ENCODE measurements at places on chromosomes 1 and 21. TPM values are rescaled to one million over a fixed set of nuclear protein-coding genes. Genes with fewer than 3 reads are reported as not detected.

Gene CRABP2
- total RNA-seq = 0.62 TPM

DNA sequence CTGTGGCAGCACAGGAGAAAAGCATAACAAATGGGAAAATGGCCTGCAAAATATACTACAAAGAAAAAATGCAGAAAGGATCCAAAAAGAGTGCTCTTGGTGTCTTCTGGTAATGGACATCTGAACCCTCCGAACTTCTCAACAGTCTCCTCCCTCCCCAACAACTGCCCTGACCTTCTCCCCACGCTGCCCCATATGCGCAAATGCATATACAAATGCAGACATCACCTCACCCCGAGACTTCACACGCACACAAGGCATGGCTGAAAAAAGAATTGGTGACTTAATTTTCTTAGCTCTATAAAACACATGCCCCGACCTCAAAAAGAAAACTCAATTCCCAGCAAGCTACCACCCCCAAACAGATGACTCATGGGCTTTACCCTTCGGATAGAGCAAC is 8.4 kb downstream of the KCND3 start:
- H3K27ac ChIP-seq = no peak overlapping the region
- no peak overlapping the region for H3K4me3 ChIP-seq
- H3K4me1 ChIP-seq = no peaks in the 10 kb centered on the region

Gene ZNF648
- total RNA-seq = not detected

- no peaks in the 10 kb centered on the region for H3K4me1 ChIP-seq
- H3K4me3 ChIP-seq = no peak overlapping the region
- H3K27me3 ChIP-seq = no peaks in the 10 kb centered on the region
- H3K36me3 ChIP-seq = peaks cover 3% of the 10 kb centered on the region
- no peak for DNase-seq
These were observed 20.7 kb downstream of the TRIM62 start for GRCh38 chr1:33161061-33161681.

DNA sequence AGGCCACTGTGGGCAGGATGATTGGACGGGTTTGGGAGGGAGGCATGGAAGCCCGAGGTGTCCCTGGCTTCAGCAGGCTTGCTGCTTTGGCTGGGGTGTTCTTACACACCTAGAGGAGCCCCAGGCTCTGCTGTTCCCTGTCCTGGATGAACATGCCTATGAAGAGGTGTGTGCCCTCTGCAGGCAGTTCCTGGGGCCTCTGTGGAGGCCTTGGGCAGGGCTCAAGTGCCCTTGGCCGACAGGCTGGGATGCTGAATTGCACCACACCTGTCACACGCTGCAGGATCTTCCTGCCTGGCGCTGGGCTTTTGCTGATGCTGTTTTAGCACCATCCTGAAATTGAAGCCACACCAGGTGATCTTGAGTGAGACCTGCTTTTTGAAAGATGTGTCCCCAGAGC is 415.0 kb upstream of the VAMP3 start:
- no peak overlapping the region for H3K27ac ChIP-seq
- H3K4me3 ChIP-seq = no peak overlapping the region
- no peaks in the 10 kb centered on the region for H3K36me3 ChIP-seq
- DNase-seq = no peak

Gene SYCP1
- total RNA-seq = not detected

Gene TMEM240
- total RNA-seq = 0.52 TPM

GRCh38 chr1:224622831-224623230 is 6.7 kb downstream of the CNIH3 start:
- H3K4me1 ChIP-seq = peaks cover 44% of the 10 kb centered on the region
- peaks cover 13% of the 10 kb centered on the region for H3K36me3 ChIP-seq
- H3K4me3 ChIP-seq = peak overlapping the region; percentile 64
- H3K27ac ChIP-seq = peak overlapping the region; percentile 87

DNA sequence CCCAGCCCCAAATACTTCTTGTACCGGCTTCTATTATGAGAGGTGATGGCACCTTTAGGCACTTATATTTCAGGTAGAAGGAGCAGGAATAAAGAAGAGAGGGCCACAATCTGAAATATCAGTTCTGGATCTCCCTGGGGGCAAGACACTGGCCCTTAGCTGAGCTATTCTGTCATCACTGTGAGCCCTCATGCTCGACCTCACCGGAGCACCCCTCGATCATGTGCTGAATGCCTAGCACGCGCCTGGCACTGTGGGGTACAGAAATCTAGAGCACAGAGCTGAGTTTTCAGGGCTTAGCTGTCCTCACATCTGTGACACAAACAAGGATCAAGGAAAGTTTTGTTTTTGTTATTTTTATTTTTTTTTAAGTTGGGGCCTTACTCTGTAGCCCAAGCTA is 7.6 kb upstream of the MX1 start:
- H3K27me3 ChIP-seq = peaks cover 14% of the 10 kb centered on the region
- DNase-seq = no peak
- no peak overlapping the region for H3K27ac ChIP-seq
- no peak overlapping the region for H3K4me3 ChIP-seq
- H3K4me1 ChIP-seq = peaks cover 36% of the 10 kb centered on the region
- H3K36me3 ChIP-seq = peaks cover 4% of the 10 kb centered on the region

Gene NBPF20
- 1.1 TPM for total RNA-seq

Gene TBX19
- total RNA-seq = 3.2 TPM

Gene CD247
- total RNA-seq = 183 TPM

- peaks cover 8% of the 10 kb centered on the region for H3K27me3 ChIP-seq
- no peak overlapping the region for H3K27ac ChIP-seq
- DNase-seq = no peak
- no peak overlapping the region for H3K4me3 ChIP-seq
These were observed 158.4 kb upstream of the CD34 start for GRCh38 chr1:208069317-208069716.

GRCh38 chr1:231020816-231021215 is 19.2 kb downstream of the FAM89A start:
- peaks cover 5% of the 10 kb centered on the region for H3K36me3 ChIP-seq
- peak overlapping the region; percentile 60 for H3K4me3 ChIP-seq
- peaks cover 12% of the 10 kb centered on the region for H3K4me1 ChIP-seq
- no peaks in the 10 kb centered on the region for H3K27me3 ChIP-seq
- peak overlapping the region; percentile 42 for H3K27ac ChIP-seq

DNA sequence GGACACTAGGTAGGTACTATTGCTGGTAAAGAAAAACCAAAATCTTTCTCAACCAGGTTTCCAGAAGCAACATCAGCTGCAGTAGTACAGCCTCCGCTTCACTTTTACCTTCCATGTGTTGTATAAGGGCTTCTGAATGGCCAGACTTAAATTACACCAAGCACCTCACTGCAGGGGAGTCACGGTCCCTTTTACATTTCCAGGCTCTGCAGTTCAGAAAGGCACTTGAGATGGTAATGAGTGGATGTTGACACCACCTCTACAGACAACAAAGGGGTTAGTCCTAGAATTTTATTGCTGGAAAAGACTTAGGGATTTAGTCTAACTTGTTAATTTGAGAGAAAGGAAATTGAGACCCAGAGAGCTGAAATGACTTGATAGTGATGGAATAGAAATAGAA is 12.0 kb upstream of the DUSP12 start:
- no peak for DNase-seq
- no peak overlapping the region for H3K27ac ChIP-seq
- no peaks in the 10 kb centered on the region for H3K36me3 ChIP-seq
- H3K4me1 ChIP-seq = peaks cover 29% of the 10 kb centered on the region

DNA sequence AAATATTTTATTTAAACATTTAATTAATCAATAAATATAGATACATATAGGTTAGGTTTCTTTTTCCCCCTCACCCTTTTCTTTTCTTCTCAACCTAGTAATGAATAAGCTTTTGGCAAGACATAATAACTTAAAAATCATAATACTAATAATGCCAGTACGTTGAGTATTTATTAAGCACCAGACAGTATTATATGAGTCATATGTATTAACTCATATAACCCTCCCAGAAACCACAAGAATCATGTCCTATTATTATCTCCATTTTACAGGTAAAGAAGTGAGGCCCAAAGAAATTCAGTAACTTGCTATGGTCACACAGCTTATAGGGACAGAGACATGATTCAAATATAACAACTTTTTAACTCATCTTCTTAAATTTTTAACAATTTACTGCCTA is 834.5 kb upstream of the ADGRL2 start:
- no peak overlapping the region for H3K4me3 ChIP-seq
- H3K4me1 ChIP-seq = no peaks in the 10 kb centered on the region
- DNase-seq = no peak
- no peak overlapping the region for H3K27ac ChIP-seq

DNA sequence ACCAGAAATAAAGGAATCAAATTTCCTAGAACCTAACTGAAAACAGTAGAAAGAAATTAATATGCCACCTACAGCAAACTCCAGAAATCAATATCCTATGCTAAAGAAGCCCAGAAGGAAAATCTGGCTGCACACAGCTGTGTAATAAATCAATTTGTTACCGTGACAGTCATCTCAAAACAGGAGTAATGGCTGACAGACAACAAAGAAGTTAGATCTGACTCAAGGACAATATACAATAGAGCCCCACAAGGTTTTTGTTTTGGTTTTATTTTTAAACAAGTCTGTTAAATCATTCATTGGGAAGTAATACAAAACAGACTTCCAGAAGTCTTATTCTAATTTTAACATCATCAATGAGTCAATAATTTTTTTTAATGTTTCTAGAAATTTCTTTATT is 168.4 kb downstream of the RERE start:
- peak overlapping the region; percentile 62 for H3K27ac ChIP-seq
- peaks cover 45% of the 10 kb centered on the region for H3K4me1 ChIP-seq
- no peak for DNase-seq
- peaks cover 40% of the 10 kb centered on the region for H3K36me3 ChIP-seq

DNA sequence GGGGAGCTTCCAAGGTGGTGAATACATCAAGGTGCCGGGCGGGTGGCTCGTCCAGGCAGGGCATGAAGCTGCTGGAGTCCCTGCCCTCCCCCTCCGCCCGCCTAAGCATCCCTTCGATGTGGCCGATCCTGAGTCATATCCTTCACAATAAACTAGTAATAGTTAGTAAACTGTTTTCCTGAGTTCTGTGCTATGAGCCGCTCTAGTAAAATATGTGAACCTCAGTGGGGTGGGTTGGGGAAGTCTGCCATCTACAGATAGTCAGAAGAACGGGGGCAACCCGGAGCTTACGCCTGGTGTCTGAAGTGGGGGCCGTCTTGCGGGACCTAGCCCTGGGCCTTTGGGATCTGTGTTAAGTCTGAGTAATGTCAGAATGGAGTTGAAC is 21.6 kb downstream of the C2CD2 start:
- DNase-seq = no peak
- no peaks in the 10 kb centered on the region for H3K36me3 ChIP-seq
- H3K4me1 ChIP-seq = peaks cover 22% of the 10 kb centered on the region
- H3K4me3 ChIP-seq = no peak overlapping the region
- no peak overlapping the region for H3K27ac ChIP-seq

Gene ATAD3B
- 98.5 TPM for total RNA-seq

DNA sequence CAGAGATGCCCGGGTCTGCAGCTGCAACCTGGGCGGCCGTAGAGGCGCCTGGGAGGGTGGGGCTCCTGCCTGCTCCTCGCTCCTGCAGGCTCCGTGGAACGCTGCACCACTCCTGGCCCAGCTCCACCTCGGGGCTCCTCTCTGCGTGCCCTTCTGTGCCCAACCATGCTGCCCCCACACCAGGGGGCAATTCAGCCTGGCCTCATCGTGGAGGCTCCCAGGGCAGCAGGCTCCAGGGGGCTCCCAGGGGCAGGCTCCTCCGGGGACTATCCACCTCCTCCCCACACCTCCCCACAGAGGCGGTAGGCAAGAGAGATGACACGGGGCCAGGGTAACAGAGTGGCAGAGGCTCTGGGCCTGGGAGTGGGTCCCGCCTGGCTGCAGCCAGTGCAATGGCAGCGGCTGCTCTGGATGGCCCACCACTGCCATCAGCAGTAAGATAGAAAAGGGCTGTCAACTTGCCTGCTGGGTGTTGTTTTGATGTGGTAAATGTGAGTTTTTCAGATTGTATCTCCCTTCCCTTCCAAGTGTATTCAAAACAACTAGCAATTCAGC is 22.4 kb upstream of the LRRC8C start:
- H3K27ac ChIP-seq = peak overlapping the region; percentile 99
- peak; percentile 91 for DNase-seq
- peaks cover 76% of the 10 kb centered on the region for H3K4me1 ChIP-seq
- H3K4me3 ChIP-seq = peak overlapping the region; percentile 88

- peaks cover 65% of the 10 kb centered on the region for H3K27me3 ChIP-seq
- no peak overlapping the region for H3K27ac ChIP-seq
- no peaks in the 10 kb centered on the region for H3K36me3 ChIP-seq
- DNase-seq = no peak
- peaks cover 8% of the 10 kb centered on the region for H3K4me1 ChIP-seq
These were observed 583 bp upstream of the CACHD1 start for GRCh38 chr1:64469116-64469976.

DNA sequence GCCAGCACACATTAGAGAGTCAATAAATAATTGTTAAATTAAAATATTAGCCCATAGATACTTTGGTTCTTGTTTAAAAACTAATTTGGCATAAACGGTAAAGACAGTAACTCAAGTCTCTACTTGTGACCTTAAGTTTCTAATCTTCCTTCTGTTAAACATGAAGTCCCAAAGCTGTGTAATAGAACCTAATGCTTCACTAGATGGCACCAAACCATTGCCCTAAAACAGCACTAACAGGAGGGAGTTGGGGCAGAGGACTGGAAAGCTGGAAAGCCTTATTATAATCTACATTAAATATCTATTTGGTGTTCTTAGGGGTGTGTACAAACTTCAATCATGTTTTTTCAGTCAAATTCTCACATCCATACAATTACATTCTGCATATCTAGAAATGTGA is 176.7 kb downstream of the OLFM3 start:
- H3K27ac ChIP-seq = no peak overlapping the region
- no peak for DNase-seq
- no peaks in the 10 kb centered on the region for H3K27me3 ChIP-seq
- no peaks in the 10 kb centered on the region for H3K36me3 ChIP-seq

- H3K4me1 ChIP-seq = peaks cover 4% of the 10 kb centered on the region
- no peak overlapping the region for H3K4me3 ChIP-seq
- H3K36me3 ChIP-seq = no peaks in the 10 kb centered on the region
- DNase-seq = no peak
These were observed 29.3 kb downstream of the IER5 start for GRCh38 chr1:181117648-181118449.

GRCh38 chr1:3345792-3346191 is 108.7 kb upstream of the ARHGEF16 start:
- no peak for DNase-seq
- H3K27ac ChIP-seq = no peak overlapping the region
- H3K36me3 ChIP-seq = no peaks in the 10 kb centered on the region

GRCh38 chr1:226064816-226065248 is 2.3 kb downstream of the H3-3A start:
- H3K4me1 ChIP-seq = peaks cover 40% of the 10 kb centered on the region
- H3K36me3 ChIP-seq = peaks cover 44% of the 10 kb centered on the region
- H3K27me3 ChIP-seq = no peaks in the 10 kb centered on the region
- peak; percentile 81 for DNase-seq
- H3K27ac ChIP-seq = peak overlapping the region; percentile 72

Gene RAB7B
- total RNA-seq = not detected

DNA sequence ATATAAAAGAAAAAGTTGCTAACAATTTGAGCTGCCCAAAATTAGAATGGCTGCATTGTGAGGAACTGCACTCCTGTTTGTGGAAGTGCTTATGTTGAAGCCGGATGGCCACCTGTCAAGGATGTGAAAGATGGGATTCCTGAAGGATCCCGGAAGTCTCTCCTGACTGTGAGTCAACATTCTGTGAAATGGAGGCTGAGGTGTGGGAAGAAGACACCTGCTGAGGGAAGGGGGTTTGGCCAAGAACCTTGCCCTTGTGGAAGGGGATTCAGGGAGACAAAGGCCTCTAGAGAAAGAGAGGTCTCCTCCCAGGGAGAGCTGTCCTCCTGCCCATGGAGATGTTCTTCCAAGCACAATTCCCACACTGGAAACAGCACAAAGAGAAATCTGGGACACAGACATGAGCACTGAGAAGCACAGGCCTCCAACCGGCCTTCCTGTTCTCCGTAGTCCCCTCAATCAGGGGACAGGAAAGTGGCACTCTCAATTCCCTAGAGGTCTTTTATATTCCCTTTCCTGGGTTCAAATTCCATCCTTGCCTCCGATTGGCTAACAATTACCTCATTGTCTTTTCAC is 70.5 kb downstream of the CD2 start:
- H3K36me3 ChIP-seq = peaks cover 3% of the 10 kb centered on the region
- peaks cover 48% of the 10 kb centered on the region for H3K4me1 ChIP-seq
- peak overlapping the region; percentile 7 for H3K4me3 ChIP-seq
- no peak for DNase-seq

Data from activated CD4-positive, alpha-beta T cell treated with anti-CD3 and anti-CD28 coated beads, Interleukin-2, amount 10 ng/mL, durations not matched to agents 24 days and 14 days (primary cell).